Natural killer cell (primary cell): ENCODE measurements at places on chromosomes 1 and 21.
A peak's percentile ranks its signal among the peaks of the same experiment; 100 is the strongest.

GRCh38 chr1:214464445-214465287 lies 86.7 kb downstream of the PTPN14 start:
- no peaks in the 10 kb centered on the region for H3K27me3 ChIP-seq
- no peaks in the 10 kb centered on the region for H3K36me3 ChIP-seq
- H3K27ac ChIP-seq = no peak overlapping the region
- no peaks in the 10 kb centered on the region for H3K4me1 ChIP-seq
- DNase-seq = no peak

DNA sequence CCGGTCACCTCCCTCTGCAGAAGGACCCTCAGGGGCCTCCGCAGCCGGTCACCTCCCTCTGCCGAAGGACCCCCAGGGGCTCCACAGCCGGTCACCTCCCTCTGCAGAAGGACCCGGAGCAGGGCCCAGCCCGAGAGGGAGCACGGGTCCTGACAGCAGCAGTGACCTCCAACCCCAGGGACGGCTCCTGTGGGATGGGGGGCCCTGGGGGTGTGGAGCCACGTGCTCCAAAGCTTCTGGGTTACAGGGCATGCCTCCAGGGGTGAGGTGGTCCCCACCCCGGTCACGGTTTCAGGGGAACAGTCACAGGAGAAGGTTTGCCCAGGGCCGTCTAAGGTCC lies 40.3 kb downstream of the SLC19A1 start:
- no peak overlapping the region for H3K27ac ChIP-seq
- DNase-seq = no peak

DNA sequence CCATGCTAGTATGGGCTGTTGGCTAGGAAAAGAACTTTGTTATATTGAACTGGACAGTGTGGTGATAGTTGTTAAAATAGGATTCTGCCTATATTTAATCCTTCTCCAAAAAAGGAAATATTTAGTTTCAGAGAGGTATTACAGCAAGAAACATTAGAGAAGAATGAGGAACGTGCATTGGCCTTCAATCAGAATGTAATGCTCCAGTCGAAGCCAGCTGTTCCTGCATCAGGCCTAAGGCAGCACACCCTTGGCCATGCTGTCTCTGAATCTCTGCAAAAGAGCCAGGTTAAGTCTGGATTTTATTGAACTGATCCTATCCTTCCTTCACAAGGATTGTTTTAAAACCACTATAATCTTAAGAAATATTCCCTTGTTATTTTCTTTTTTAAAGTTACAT lies 35.3 kb upstream of the RALGPS2 start:
- no peak for DNase-seq
- no peaks in the 10 kb centered on the region for H3K4me1 ChIP-seq
- no peaks in the 10 kb centered on the region for H3K27me3 ChIP-seq
- H3K27ac ChIP-seq = no peak overlapping the region
- H3K36me3 ChIP-seq = no peaks in the 10 kb centered on the region

GRCh38 chr1:79839882-79840281 lies 833.4 kb upstream of the ADGRL4 start:
- H3K36me3 ChIP-seq = no peaks in the 10 kb centered on the region
- no peak overlapping the region for H3K4me3 ChIP-seq
- DNase-seq = no peak
- H3K4me1 ChIP-seq = no peaks in the 10 kb centered on the region
- H3K27me3 ChIP-seq = no peaks in the 10 kb centered on the region

GRCh38 chr1:5453347-5453746 lies 538.9 kb downstream of the NPHP4 start:
- no peaks in the 10 kb centered on the region for H3K27me3 ChIP-seq
- H3K36me3 ChIP-seq = no peaks in the 10 kb centered on the region
- no peak overlapping the region for H3K27ac ChIP-seq

DNA sequence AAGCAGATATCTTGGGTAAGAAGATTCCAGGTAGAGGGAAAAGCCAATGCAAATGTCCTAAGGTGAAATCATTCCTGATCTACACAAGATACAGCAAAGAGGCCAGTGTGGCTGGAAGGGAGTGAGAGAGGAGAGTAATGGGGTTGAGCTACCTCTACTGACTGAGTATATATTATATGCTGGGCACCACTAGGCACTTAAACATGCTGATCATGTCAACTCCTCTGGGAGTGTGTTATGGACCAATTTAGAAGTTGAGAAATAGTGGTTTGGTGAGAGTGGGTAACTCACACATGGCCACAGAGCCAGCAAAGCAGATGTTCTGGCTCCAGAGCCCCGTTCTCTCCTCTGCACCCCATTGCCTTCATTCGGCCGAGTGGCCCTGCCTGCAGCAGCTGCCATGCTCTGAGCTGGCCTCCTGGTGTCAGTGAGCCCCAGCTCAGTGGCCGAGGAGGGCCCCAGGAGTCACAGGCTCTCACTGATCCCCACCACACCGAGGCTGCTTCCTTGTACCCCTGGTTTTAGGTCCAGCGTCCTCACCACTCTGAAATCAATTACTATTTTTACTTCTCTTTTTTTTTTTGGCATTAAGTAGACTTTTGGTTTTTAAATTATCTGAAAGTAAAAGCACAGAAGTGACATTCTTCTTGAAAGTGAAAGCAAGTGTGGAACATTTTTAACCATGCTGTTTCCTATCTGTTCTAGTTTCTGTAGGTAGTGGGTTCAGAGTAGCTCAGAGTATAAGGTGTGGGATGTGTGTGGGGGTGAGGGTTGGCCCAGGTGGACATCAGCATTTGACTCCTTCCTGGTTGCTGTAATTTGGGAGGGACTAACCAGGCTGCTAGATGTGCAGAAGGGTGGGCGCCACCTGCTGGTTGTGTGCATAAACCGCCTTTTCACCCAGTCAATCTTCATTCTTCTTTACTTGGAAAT lies 45.8 kb upstream of the CRNN start:
- peak overlapping the region; percentile 71 for H3K27ac ChIP-seq
- peaks cover 13% of the 10 kb centered on the region for H3K4me1 ChIP-seq
- no peaks in the 10 kb centered on the region for H3K27me3 ChIP-seq
- H3K4me3 ChIP-seq = no peak overlapping the region
- DNase-seq = peak; percentile 89
- H3K36me3 ChIP-seq = no peaks in the 10 kb centered on the region

DNA sequence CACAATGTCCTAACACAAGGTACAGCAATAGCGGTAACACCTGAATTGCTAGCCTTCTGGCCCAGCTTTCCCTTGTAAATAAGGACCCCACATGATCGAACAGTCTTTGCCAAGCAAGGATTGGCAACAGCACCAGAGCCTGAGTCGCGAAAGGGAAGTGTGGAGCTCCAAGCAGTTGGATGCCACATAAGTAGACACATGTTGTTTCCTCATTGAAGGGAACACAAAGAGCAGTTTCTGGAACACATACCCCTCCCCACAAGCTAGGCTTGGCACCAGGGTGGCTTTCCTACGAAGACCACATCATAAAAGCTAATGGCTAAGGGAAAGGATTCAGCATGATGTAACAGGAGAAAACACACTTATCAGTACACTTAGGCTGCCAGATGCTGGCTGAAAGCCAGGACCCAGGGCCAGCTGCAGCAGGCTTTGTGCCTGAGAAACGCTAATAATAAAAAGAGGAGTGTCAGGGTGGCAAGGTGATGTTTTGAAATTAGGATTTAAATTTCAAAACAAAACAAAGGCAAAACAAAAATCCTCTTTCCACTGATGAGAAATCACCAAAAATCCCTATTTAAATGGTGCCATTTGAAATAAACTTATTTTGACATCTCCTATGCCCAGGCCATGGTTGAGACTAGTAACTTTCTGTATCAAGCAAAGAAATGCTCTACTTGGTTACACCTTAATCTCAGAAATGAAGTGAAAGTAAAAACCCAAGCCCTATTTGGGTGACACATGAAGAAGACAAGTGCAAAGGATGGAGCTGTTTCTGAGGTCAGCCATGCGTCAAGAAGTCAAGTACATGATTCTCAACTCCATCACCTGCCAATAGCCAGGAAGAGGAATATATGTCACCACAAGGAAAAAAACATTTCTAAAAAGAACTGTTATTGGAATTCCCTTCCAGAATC lies 11.9 kb upstream of the CPLANE2 start:
- DNase-seq = no peak
- H3K36me3 ChIP-seq = peaks cover 39% of the 10 kb centered on the region
- no peaks in the 10 kb centered on the region for H3K27me3 ChIP-seq
- no peak overlapping the region for H3K4me3 ChIP-seq
- peaks cover 9% of the 10 kb centered on the region for H3K4me1 ChIP-seq

DNA sequence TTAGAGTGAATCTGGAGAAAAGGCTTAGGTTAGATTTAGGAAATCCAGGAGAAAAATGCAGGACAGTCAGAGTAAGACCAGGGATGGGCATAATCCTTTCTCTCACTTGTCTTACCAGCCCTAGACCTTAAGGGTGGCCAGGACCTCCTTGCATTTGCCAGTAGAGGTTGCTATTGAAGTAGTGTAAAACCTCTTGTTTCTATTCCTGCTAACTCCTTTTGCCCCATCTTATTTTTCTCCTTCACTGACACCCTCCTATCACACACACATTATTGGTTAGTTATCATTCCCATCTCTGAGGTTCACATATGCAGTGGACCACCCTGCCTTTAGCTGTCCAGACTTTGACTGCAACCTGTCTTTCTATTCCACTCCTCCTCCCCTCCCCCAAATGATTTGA lies 75.0 kb upstream of the MACF1 start:
- H3K27me3 ChIP-seq = no peaks in the 10 kb centered on the region
- no peak overlapping the region for H3K27ac ChIP-seq
- peak; percentile 26 for DNase-seq
- H3K4me3 ChIP-seq = no peak overlapping the region
- H3K4me1 ChIP-seq = no peaks in the 10 kb centered on the region

GRCh38 chr1:240987928-240988327 lies 369.1 kb downstream of the RGS7 start:
- H3K36me3 ChIP-seq = no peaks in the 10 kb centered on the region
- H3K27ac ChIP-seq = no peak overlapping the region
- H3K4me1 ChIP-seq = no peaks in the 10 kb centered on the region
- H3K27me3 ChIP-seq = no peaks in the 10 kb centered on the region
- no peak overlapping the region for H3K4me3 ChIP-seq

DNA sequence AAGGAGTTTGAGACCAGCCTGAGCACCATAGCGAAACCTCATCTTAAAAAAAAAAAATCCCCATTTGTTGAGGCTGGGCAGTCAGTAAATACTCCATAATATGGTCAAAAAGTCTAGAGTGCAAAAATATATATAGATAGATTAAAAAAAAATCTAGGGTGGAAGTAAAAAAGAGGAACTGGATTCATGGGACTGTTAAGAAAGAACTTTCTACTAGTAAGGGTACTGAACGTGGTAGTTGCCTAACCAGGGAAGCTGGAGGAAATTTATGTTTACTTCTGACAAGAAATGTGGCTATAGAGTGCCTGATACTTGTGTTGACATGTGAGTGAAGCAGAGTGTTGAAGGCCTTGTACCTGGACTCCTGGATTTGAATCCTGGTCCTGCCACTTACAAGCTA lies 265.9 kb upstream of the FAM78B start:
- no peaks in the 10 kb centered on the region for H3K36me3 ChIP-seq
- H3K27ac ChIP-seq = no peak overlapping the region
- H3K4me3 ChIP-seq = no peak overlapping the region
- no peaks in the 10 kb centered on the region for H3K4me1 ChIP-seq

GRCh38 chr21:44531606-44532564 lies 8.1 kb downstream of the KRTAP10-1 start:
- H3K4me1 ChIP-seq = no peaks in the 10 kb centered on the region
- H3K36me3 ChIP-seq = no peaks in the 10 kb centered on the region
- no peaks in the 10 kb centered on the region for H3K27me3 ChIP-seq

DNA sequence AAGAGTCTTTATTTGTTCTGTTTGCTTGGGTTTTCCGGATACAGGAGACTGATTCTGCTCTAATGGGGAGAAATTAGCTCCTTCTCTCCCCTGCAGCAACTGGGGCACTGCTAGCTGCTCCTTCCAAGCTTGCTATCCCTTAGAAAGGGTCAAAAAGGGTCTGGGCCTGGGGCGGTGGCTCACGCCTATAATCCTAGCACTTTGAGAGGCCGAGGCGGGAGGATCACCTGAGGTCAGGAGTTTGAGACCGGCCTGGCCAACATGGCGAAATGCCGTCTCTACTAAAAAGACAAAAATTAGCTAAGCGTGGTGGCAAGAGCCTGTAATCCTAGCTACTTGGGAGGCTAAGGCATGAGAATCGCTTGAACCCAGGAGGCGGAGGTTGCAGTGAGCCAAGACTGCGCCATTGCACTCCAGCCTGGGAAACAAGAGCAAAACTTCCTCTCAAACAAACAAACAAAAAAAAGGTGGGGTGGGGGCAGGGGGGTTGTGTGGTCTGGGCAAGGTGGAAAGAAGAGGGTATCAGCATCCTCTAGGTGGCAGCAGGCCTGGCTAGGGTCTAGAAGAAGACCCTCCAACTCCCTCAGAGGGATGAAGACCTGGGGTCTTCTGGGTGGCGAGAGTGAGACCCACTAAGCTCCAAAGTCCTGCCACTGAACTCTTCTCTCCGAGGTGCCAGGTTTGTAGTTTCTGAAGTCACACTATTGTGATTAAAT lies 15.4 kb upstream of the TBX15 start:
- H3K4me1 ChIP-seq = peaks cover 37% of the 10 kb centered on the region
- no peak overlapping the region for H3K27ac ChIP-seq
- no peaks in the 10 kb centered on the region for H3K36me3 ChIP-seq
- DNase-seq = no peak

GRCh38 chr1:6454856-6455751 lies 10.9 kb downstream of the TNFRSF25 start:
- H3K4me3 ChIP-seq = no peak overlapping the region
- no peaks in the 10 kb centered on the region for H3K27me3 ChIP-seq
- peaks cover 8% of the 10 kb centered on the region for H3K4me1 ChIP-seq
- H3K36me3 ChIP-seq = no peaks in the 10 kb centered on the region
- H3K27ac ChIP-seq = no peak overlapping the region

GRCh38 chr1:24621121-24621520 lies 22.0 kb upstream of the SRRM1 start:
- no peaks in the 10 kb centered on the region for H3K4me1 ChIP-seq
- no peaks in the 10 kb centered on the region for H3K36me3 ChIP-seq
- H3K27ac ChIP-seq = no peak overlapping the region
- DNase-seq = no peak
- H3K27me3 ChIP-seq = no peaks in the 10 kb centered on the region

- DNase-seq = no peak
- H3K4me1 ChIP-seq = peaks cover 7% of the 10 kb centered on the region
- H3K27ac ChIP-seq = no peak overlapping the region
Measured at GRCh38 chr21:43343992-43344886, 82.7 kb downstream of the SIK1 start.

GRCh38 chr1:67680486-67680885 lies 4.5 kb upstream of the GADD45A start:
- H3K27ac ChIP-seq = no peak overlapping the region
- no peaks in the 10 kb centered on the region for H3K27me3 ChIP-seq
- DNase-seq = no peak
- H3K4me1 ChIP-seq = peaks cover 7% of the 10 kb centered on the region

DNA sequence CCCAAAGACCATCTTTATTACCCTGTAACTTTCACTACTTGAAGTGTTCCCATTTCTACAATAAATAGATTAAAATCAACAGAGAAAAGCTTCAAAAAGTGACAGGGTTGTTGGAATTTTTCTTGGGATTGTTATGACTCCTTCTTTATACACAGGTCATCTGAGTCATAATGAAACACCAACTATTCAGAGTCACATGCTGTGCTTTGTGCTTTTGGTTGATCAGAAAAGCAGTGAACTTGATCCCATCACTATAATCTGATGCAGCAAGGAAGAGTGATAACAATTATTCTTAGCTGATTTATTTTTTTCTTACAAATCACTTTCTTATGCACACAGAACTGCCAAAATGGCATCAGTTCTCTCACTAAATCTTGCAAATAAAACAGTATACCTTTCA lies 422.9 kb downstream of the PTBP2 start:
- no peaks in the 10 kb centered on the region for H3K4me1 ChIP-seq
- no peak overlapping the region for H3K4me3 ChIP-seq
- H3K36me3 ChIP-seq = no peaks in the 10 kb centered on the region
- DNase-seq = no peak
